ENCODE measurements at places on chromosomes 1 and 21. TPM values are rescaled to one million over a fixed set of nuclear protein-coding genes. Genes with fewer than 3 reads are reported as not detected.

DNA sequence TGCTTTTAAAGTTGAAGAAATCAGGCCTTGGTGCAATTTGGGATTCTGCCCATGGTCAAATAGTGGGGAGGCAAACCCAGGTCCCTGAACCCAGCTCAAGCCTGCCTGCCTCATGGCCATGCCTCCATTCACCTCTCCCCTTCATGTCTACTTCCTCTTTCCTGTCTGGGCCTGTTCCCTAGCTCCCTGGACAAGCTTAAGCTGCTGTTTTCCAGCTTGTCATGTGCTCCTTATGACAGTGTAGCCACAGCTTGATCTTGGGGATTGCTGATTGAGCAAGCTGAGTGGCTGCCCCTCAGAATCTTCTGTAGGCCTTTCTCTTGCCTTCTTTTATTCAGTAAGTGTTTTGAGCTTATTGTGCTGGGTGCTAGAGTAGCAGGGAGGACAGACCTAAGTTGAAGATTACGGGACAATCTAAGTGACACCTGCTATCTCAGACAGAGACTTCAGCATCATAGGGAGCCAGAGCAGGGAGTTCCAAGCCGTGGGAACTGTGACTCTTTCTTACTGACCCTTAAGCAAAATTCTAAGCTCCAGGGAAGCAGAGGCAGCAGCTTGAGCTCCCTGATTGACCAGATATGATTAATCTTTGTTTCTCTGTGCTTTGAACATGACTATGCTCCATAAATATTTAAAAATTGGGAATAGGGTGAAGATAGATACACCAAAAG is 520 bp upstream of the MR1 start:
- H3K36me3 ChIP-seq, result no peaks in the 10 kb centered on the region
- peaks cover 9% of the 10 kb centered on the region for H3K4me1 ChIP-seq
- peak overlapping the region; percentile 64 for H3K27ac ChIP-seq
- DNase-seq, result no peak
- H3K27me3 ChIP-seq, result no peaks in the 10 kb centered on the region
- peak overlapping the region; percentile 33 for H3K4me3 ChIP-seq

LGALS8 gene
- 221 TPM for total RNA-seq

DNA sequence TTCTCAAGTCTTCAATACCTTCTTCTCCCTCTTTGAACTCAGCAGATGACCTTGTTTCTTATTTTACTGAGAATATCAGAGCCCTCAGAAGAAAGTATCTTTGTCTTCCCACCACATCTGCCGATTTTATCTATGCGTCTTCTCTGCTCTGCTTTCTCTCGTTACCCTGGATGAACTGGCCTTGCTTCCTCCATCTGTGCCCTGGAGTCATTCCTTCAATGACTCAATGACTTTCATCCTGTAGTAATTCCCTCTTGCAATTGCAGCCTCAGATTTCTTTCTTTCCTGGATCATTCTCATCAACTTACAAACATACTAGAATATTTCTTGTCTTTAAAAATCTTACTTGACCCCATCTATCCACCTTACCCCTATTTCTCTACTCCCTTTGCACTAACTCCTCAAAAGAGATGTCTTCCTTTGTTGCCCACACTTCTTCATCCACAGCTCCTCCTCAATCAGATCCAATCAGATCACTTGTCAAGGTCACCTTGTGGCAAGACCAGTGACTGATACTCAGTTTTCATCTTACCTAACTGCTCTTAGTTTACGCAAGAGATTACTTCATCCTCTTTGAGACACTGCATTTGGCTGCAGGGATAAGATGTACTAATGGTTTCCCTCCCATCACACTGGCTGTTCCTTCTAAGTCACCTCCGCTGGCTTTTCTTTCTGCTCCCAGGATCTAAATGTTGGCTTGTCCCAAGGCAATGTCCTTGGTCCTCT is 8.2 kb upstream of the TGFBR3 start:
- H3K4me1 ChIP-seq, result peaks cover 4% of the 10 kb centered on the region
- no peaks in the 10 kb centered on the region for H3K27me3 ChIP-seq
- no peak overlapping the region for H3K4me3 ChIP-seq
- H3K27ac ChIP-seq, result no peak overlapping the region
- H3K36me3 ChIP-seq, result no peaks in the 10 kb centered on the region

DNA sequence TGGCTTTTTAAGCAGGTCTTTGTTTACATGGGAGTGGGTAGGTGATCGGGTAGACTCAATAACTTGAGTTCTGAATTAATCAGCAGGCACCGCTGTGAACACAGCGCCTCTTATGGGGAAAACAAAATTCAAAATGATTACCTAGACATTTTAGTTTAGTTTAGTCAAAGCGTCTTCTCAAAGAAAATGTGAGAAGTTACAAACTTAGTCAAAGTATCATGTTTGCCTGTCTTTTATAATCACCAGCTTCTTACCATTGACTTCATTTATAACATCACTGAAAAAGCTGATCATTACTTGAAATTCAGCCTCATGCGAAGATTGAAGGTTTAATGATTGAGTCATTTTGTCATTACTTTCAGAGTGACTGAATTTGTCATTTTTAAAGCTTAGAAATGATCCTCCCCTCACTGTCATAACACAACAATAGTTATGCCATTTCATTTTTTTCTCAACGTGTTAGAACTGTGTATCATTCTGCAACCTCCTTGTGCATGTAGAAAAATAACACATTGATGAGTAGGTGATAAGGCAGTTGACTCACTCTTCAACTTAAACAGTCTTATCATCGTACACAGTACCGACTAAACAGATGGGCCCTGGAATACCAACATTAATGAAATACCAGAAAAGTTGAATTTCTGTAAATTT is 188.5 kb downstream of the NFIA start:
- DNase-seq, result no peak
- no peaks in the 10 kb centered on the region for H3K36me3 ChIP-seq
- H3K4me3 ChIP-seq, result no peak overlapping the region
- H3K27me3 ChIP-seq, result no peaks in the 10 kb centered on the region
- H3K4me1 ChIP-seq, result peaks cover 14% of the 10 kb centered on the region
- H3K27ac ChIP-seq, result no peak overlapping the region

- no peak overlapping the region for H3K4me3 ChIP-seq
- no peaks in the 10 kb centered on the region for H3K27me3 ChIP-seq
- H3K36me3 ChIP-seq, result no peaks in the 10 kb centered on the region
- DNase-seq, result no peak
- H3K4me1 ChIP-seq, result no peaks in the 10 kb centered on the region
- no peak overlapping the region for H3K27ac ChIP-seq
Measured at GRCh38 chr21:41374867-41375533, 13.2 kb downstream of the MX2 start.

- H3K4me1 ChIP-seq, result no peaks in the 10 kb centered on the region
- DNase-seq, result no peak
- H3K4me3 ChIP-seq, result no peak overlapping the region
- no peaks in the 10 kb centered on the region for H3K36me3 ChIP-seq
- H3K27me3 ChIP-seq, result no peaks in the 10 kb centered on the region
- H3K27ac ChIP-seq, result no peak overlapping the region
Measured at GRCh38 chr21:31599013-31599412, 60.5 kb upstream of the SOD1 start.

GPA33 gene
- 0.18 TPM for total RNA-seq

- no peak for DNase-seq
- H3K27me3 ChIP-seq, result 0 out of 2 replicates have a peak, but pooled peaks cover 4% of the 10 kb centered on the region
- H3K36me3 ChIP-seq, result no peaks in the 10 kb centered on the region
- H3K4me3 ChIP-seq, result no peak overlapping the region
- H3K4me1 ChIP-seq, result no peaks in the 10 kb centered on the region
Measured at GRCh38 chr1:159686599-159687299, 27.6 kb downstream of the CRP start.

DNA sequence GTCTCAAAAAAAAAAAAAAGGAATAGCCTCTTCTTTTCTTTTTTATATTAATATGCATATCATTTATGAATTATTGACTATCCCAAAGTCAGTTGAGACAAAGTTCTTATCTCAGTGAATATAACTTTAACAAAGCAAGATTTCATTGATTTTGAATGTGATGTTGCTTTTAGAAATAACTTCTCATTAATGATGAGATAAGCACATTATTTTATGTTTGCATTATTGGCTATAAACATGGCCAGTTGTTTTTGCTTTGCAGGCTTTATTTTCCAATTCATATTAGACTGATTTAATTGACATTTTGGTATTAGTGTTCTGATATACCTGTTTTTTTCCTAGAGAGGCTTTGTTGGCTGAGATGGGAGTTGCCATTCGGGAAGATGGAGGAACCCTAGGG is 81.3 kb downstream of the KIF1B start:
- DNase-seq, result no peak
- H3K4me1 ChIP-seq, result no peaks in the 10 kb centered on the region

- H3K4me1 ChIP-seq, result no peaks in the 10 kb centered on the region
- no peak overlapping the region for H3K27ac ChIP-seq
- no peak overlapping the region for H3K4me3 ChIP-seq
- no peaks in the 10 kb centered on the region for H3K27me3 ChIP-seq
Measured at GRCh38 chr21:41831453-41831831, 47.7 kb downstream of the PRDM15 start.

GRCh38 chr1:161300478-161300877 is 9.3 kb downstream of the MPZ start:
- H3K27ac ChIP-seq, result no peak overlapping the region
- H3K27me3 ChIP-seq, result no peaks in the 10 kb centered on the region
- no peaks in the 10 kb centered on the region for H3K4me1 ChIP-seq
- peaks cover under 1% of the 10 kb centered on the region for H3K36me3 ChIP-seq
- no peak for DNase-seq
- no peak overlapping the region for H3K4me3 ChIP-seq

CIART gene
- total RNA-seq, result 3.4 TPM

DNA sequence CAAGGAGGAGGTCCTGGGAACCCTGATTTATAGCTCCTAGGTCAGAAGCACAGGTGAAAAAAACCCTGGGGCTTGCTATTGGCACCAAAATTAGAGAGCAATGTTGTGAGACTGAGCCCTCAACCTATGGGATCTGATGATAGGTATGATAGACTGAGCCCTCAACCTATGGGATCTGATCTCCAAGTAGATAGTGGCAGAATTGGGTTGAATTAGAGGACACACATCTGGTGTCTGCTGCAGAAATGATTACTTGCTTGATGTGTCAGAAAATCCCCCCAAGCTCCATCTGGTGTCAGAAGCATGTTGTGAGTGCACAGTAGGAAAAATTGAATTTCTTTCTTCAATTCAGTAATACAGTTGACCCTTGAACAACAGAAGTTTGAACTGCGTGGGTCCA is 62.4 kb downstream of the MAP3K21 start:
- no peaks in the 10 kb centered on the region for H3K36me3 ChIP-seq
- no peak for DNase-seq
- H3K27me3 ChIP-seq, result no peaks in the 10 kb centered on the region
- H3K4me1 ChIP-seq, result 0 out of 2 replicates have a peak, but pooled peaks cover under 1% of the 10 kb centered on the region

- no peaks in the 10 kb centered on the region for H3K4me1 ChIP-seq
- no peak overlapping the region for H3K27ac ChIP-seq
- DNase-seq, result no peak
Measured at GRCh38 chr1:184954232-184954995, 19.9 kb downstream of the NIBAN1 start.

HOOK1 gene
- 0.57 TPM for total RNA-seq

GRCh38 chr1:194295685-194296084 is 1109.3 kb upstream of the B3GALT2 start:
- no peak overlapping the region for H3K4me3 ChIP-seq
- DNase-seq, result no peak
- no peak overlapping the region for H3K27ac ChIP-seq
- no peaks in the 10 kb centered on the region for H3K4me1 ChIP-seq
- H3K36me3 ChIP-seq, result no peaks in the 10 kb centered on the region
- H3K27me3 ChIP-seq, result no peaks in the 10 kb centered on the region

DNA sequence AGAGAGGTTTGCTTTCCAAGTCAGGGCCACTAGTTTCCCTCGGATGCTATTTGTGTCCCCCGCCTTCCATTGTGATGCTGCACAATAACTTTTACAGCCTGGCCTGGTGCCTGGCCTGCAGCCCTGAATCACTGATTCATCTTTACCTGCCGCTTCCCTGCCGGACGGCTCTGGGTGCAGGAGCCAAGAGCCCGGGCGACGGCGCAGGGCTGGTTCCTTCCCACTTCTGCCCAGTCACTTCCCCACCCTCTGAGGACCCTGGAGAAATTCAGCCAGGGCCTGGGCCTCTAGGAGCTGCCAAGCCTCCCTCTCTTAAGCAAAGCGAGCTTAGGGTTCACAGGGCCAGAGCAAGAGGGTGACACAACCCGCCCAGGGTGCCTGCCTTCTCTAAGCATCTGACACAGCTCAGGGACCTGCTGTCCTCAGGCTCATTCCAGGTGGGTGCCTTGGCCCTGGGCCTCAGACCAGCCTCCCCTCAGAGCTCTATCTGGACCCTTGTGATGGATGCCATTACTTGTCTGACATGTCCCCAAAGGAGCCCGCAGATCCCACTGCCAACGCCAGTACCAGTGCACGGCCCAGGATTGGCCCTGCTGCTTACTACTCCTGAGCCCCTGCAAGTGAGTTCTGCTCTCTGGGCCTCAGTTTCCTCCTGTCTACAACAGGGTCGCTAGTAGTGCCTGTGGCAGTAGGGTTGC is 381.0 kb upstream of the VAMP3 start:
- no peak overlapping the region for H3K4me3 ChIP-seq
- H3K36me3 ChIP-seq, result no peaks in the 10 kb centered on the region
- H3K4me1 ChIP-seq, result no peaks in the 10 kb centered on the region
- no peaks in the 10 kb centered on the region for H3K27me3 ChIP-seq

- no peaks in the 10 kb centered on the region for H3K27me3 ChIP-seq
- H3K4me3 ChIP-seq, result no peak overlapping the region
- DNase-seq, result no peak
- no peaks in the 10 kb centered on the region for H3K36me3 ChIP-seq
Measured at GRCh38 chr1:208047476-208047934, 136.6 kb upstream of the CD34 start.

TRAF5 gene
- 10.5 TPM for total RNA-seq

- H3K4me1 ChIP-seq, result no peaks in the 10 kb centered on the region
- H3K27me3 ChIP-seq, result no peaks in the 10 kb centered on the region
- H3K4me3 ChIP-seq, result peak overlapping the region; percentile 76
- peak overlapping the region; percentile 23 for H3K27ac ChIP-seq
Measured at GRCh38 chr1:111739925-111740765, 950 bp upstream of the INKA2 start.

GRCh38 chr1:24871306-24871901 is 58.7 kb downstream of the RUNX3 start:
- no peaks in the 10 kb centered on the region for H3K36me3 ChIP-seq
- DNase-seq, result no peak
- no peaks in the 10 kb centered on the region for H3K4me1 ChIP-seq

TBX19 gene
- 2.2 TPM for total RNA-seq

Data from Panc1 (cell line).